ENCODE measurements at places on chromosomes 5 and 9.

- DNase-seq: no peak
Observed at GRCh38 chr9:128033609-128034008, 33.5 kb downstream of the NAIF1 start.

GRCh38 chr5:140806834-140807775 is at the start of gene PCDHA4:
Gene PCDHA4, plus strand, starts transcription at chr5:140807068.
- DNase-seq: no peak

DNA sequence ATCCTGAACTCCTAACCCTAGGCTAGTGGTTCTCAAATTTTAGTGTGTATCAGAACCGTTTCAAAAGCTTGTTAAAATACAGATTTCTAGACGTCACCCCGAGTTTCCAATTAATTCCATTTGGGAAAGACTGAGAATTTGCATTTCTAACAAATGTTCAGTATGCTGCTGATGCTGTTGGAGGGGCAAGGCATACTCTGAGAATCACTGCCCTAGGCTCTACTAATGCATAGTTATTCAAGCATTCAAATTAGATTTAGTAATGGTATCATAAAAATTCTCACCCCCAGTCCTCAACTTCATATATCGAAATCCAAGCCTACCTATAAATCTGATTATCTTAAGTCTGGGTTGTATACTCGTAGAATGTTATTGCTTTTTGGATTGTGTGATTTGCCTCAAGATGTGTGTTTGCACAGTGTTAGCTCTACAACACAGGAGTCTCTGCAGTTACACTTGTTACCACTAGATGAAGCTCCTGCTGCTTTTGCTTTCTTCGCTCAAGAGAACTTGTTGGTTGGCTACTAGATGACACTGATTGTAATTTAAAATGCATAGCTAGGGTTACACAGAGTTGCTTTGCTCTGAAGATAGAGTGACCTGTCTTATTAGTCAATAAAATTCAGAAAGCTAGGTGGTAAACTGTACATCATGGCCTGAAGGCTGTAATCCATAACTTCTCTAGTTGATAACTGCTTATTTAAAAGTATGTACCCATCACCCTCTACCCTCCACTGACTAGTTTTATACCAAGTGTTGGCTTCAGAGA is 7.5 kb upstream of the ERAP2 start:
- DNase-seq: peak; percentile 38

GRCh38 chr9:75591972-75592371 is 298.5 kb upstream of the PCSK5 start:
- no peak for DNase-seq

GRCh38 chr5:134758176-134758503 is 439 bp upstream of the DDX46 start:
- no peak for DNase-seq

DNA sequence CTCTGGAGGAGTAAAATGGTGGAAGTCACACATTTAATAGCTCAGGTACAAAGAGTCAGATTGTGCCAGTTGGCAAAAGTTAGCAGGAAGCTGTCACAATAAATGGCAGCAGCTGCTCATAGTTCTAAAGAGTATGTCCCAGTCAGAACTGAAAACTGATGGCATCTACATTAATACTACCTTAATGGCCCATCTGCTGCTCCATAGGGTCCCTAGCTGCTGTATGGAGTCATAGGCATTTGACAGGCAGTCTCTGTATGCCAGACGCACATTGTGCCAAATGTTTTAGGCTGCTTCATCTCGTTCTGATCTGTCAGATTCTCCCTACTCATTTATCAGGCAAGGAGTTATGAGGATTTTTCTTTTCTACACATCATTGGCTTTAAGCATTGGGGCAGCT is 515.8 kb upstream of the ARRDC3 start:
- DNase-seq: no peak
